Hematopoietic multipotent progenitor cell treated with erythropoietin and hydrocortisone succinate and interleukin-3 and kit ligand, for 15 days (in vitro differentiated cells): ENCODE measurements at places on chromosomes 1 and 21.

DNA sequence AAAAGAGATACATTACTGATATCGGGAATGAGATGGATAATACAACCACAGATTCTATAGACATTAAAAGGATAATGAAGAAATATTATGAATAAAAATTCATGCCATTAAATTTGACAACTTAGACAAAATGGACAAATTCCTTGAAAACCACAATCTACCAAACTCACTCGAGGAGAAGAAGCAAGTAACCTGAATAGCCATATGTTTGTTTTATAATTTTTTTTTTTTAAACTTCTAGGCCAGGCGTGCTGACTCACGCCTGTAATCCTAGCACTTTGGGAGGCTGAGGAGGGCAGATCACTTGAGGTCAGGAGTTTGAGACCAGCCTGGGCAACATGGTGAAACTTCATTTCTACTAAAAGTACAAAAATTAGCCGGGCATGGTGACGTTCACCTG is 327.9 kb downstream of the VAV3 start:
- DNase-seq = no peak

GRCh38 chr1:56284928-56285327 is 294.4 kb downstream of the PLPP3 start:
- no peak for DNase-seq

DNA sequence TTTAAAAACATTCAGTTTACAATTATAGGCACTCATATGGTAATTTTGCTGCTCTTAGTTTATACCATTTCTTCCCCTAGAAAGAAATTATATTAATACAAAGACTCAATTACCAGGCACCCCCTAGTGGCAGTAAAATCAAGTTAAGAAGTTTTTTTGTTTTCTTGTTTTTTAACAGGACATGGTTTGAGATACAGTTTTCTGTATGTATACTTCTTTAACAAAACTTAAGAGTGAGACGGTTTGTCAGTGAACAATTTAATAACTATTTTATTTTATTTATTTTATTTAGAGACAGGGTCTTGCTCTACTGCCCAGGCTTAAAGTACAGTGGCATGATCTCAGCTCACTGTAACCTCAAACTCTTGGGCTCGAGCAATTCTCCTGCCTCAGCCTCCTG is 224.6 kb downstream of the FAF1 start:
- peak; percentile 30 for DNase-seq

DNA sequence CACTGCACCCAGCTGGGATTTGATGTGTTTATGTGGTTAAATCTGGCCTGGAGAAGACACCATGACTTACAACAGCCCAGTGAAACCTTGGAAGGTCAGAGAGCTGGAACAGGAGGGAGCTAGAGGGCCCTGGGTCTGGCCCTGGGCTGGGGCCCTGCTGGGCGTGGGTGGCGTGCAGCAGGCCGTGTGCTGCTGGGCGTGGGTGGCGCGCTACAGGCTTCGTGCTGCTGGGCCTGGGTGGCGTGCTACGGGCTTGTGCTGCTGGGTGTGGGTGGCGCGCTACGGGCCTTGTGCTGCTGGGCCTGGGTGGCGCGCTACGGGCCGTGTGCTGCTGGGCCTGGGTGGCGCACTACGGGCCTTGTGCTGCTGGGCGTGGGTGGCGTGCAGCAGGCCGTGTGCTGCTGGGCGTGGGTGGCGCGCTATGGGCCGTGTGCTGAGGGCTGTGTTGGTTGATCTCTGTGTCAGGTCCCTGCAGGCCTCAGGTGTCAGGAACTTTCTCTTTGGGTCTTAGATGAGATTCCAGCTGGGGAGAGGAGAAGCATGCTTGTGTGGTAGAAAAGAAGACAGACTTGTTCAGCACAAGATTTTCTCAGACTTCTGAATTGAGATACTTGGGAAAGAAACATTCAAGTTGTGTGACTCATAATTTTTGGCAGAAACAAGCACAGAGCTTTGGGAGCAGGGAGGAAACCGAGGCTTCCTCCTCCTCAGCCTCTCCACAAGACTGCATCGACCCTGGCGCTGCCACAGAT is 66.0 kb downstream of the COL18A1 start:
- no peak for DNase-seq

GRCh38 chr1:70195342-70195741 is 10.0 kb downstream of the LRRC40 start:
- DNase-seq = no peak

- no peak for DNase-seq
Measured at GRCh38 chr1:32199717-32200072, 700 bp upstream of the CCDC28B start.

DNA sequence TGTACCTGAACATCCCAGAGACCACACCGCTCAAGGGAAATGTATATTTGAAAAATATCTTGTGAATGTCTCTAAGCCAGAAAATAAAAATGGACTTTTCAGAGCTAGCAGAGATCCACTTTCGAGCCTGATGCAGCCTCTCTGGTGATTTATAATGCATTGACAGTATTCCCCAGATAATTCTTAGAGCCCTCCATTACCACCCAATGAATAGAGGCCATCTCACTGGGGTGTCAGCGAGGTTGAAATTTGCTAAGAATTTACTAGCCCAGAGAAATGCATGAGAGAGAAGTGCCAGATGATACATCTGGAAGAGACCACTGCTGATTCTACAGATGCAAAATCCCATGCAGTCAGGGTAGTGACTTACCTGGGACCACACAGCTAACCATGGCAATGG is 25.5 kb upstream of the NTPCR start:
- no peak for DNase-seq

- DNase-seq = no peak
Measured at GRCh38 chr1:206636671-206637070, 1.3 kb downstream of the DYRK3 start.

DNA sequence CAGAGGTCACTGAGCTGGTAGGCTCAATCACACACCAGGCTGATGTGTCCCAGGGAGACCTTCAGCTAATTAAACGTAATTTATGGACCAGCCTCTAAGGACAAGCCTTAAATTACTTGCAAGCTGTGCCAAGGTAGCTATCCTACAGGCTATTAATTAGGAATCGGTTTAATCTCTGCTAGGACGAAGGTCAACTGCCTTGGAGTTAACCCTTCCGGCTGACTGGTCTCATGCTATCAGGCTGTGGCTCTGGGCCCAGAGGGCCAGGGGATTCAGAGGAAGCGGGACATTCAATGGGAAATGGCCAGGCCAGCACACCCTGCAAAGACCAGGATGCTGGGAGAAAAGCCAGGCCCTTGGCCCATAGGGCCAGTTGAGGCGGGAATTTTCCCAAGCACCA is 19.0 kb downstream of the DHRS3 start:
- no peak for DNase-seq

GRCh38 chr1:188652678-188653077 is 1823.9 kb downstream of the PLA2G4A start:
- DNase-seq = no peak

- DNase-seq = no peak
Measured at GRCh38 chr1:236011641-236012040, 53.2 kb downstream of the NID1 start.

GRCh38 chr1:197481101-197481500 is 213.0 kb downstream of the CRB1 start:
- DNase-seq = no peak

- no peak for DNase-seq
Measured at GRCh38 chr1:233459470-233459945, 132.0 kb downstream of the MAP3K21 start.

- no peak for DNase-seq
Measured at GRCh38 chr1:77545970-77546369, 136.5 kb downstream of the ZZZ3 start.

GRCh38 chr21:29218749-29219148 is 80.0 kb upstream of the BACH1 start:
- DNase-seq = no peak

DNA sequence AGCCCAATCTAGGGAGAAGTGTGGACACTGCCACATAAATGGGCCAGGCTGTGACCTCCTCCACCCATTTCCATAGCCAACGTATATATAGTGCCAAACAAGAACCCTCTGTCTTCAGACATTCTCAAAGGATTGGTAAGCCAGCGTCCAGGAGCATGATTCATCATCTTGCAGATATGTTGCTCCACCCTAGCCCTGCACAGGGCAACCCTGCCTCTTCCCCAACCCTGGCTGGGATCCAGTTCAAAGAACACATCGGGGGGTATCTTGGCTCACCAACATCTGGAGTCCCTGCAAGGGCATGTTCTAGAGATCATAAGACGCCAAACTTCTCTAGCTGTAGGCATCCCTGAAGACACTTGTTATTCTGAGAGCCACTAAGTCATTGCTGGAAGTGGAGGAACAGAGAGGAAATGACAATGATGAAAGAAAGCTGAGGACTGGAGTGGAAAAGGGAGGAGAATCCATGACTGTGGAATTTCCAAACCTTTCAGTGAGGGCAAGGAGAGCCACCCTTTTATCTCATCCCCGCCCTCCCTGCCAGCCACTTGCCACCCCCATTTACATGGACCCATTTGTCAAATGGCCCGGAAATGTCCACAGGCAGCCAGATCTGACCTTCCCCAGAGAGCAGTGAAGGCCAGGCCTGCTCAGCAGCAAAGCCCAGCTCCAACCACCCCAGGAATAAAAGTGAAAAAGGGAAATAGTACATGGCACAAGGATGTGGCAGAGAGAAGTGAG is 144.1 kb upstream of the CTTNBP2NL start:
- DNase-seq = no peak

GRCh38 chr1:98030483-98030882 is 109.6 kb upstream of the DPYD start:
- DNase-seq = no peak

DNA sequence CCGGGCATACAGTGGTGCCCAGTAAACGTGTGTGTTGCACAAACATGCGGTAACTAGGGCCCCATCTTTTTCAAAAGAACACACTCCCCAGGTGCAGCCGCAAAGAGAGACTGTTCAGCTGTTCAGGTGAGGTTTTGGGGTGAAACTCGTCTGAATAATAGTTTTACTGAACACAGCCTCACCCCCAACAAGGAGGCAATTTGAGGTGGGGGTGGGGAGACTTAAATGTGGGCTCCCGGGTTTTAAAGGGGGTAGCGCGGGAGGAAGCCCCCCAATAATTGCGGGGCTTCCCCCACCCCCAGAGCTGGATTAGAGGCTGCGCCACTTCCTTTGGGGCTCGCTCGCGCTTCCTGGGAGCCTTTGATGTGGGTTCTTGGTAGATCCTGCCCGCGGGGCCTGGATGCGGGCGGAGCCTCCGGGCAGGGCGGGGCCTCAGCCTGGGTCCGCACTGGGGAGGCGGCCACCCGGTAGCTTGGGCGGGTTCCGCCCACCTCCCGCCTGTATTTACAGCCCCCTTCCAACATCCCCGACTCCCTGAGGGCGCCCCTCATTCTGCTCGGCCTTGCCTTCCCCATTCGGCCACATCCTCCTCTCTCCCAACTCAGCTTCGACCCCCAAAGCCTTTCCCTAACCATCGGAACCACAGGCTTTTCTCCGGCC is 6.4 kb upstream of the EPHA2 start:
- no peak for DNase-seq

DNA sequence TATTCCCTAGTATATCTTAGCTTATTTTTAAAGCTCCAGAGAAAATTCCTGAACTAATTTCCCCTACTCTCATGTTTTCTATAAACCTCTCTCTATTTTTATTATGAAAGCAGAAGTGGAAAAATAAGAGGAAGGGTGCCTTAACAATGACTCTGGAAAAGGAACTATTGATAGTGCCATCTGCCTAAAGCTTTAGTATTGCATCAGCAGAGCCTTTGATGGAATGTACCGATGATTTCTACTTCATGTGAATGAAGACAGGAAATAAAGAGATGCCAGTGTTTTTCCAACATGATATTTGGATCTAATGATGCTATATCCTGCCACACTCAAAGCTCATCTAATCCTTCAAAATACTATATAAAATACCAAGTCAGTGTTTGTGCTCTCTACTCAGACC is 35.1 kb downstream of the TNFSF18 start:
- DNase-seq = no peak

- no peak for DNase-seq
Measured at GRCh38 chr1:220604926-220605325, 77.0 kb downstream of the MARK1 start.

GRCh38 chr1:178371933-178372388 is 124.8 kb downstream of the CLEC20A start:
- DNase-seq = no peak

- DNase-seq = peak; percentile 59
Measured at GRCh38 chr1:182291584-182292192, 99.9 kb downstream of the GLUL start.

GRCh38 chr1:205424901-205425600 is 3.2 kb upstream of the LEMD1 start:
- no peak for DNase-seq

- no peak for DNase-seq
Measured at GRCh38 chr1:25550683-25551310, 7.4 kb downstream of the LDLRAP1 start.

GRCh38 chr1:5572794-5573193 is 419.4 kb downstream of the NPHP4 start:
- DNase-seq = no peak

- DNase-seq = no peak
Measured at GRCh38 chr1:173395762-173396161, 81.4 kb upstream of the PRDX6 start.

DNA sequence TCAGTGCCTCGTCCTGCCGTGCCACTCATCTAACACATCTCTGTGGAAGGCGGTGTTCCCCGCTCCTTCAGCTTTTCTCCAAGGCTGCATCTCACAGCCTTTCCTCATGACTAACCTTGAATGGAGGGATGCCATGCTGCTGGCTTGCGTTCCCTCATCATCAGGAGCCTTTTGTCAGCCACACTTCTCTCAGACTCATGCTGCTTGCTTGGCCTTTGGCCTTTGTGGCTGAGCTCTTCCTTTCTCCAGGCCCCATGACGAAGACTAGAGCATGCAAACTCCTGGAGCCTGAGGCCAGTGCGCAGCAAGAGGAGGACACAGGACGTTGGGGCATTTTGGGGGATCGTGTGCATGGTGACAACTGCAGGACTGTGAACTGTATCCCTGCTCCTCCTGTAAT is 70.8 kb downstream of the SYT2 start:
- no peak for DNase-seq

GRCh38 chr21:46191686-46192575 is 7.7 kb upstream of the SPATC1L start:
- no peak for DNase-seq

DNA sequence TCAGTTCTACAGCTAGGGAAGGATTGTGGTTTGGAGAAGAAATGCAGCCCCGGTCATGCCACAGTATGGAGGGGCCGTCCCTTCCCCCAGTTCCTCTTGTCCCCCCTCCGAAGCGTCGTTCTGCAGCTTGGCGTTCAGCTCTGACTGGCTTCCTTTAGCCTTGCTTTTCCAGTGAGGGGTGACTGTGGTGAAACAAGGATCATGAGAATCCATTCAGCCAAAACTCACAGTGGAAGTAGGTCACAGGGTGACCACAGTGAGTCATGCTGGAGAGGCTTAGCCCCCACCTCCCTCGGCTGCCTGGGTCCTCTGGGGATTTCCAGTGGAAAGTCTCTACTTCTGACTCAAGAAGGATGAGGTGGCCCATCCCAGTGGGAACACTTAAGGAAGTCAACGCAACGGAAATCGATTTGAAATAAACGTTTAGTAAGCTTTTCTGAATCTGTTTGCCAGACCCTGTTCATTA is 37.3 kb upstream of the COL6A2 start:
- no peak for DNase-seq
